ENCODE measurements at places on chromosomes 5 and 9.

- DNase-seq: peak; percentile 72
These were observed 11.7 kb upstream of the FCN2 start for GRCh38 chr9:134868751-134869553.

- DNase-seq: no peak
These were observed 258.9 kb upstream of the GAS1 start for GRCh38 chr9:87206064-87206661.

- no peak for DNase-seq
These were observed 571.2 kb upstream of the WWC1 start for GRCh38 chr5:167720259-167720658.

GRCh38 chr5:9046756-9047481 is 499.0 kb downstream of the SEMA5A start:
- no peak for DNase-seq

DNA sequence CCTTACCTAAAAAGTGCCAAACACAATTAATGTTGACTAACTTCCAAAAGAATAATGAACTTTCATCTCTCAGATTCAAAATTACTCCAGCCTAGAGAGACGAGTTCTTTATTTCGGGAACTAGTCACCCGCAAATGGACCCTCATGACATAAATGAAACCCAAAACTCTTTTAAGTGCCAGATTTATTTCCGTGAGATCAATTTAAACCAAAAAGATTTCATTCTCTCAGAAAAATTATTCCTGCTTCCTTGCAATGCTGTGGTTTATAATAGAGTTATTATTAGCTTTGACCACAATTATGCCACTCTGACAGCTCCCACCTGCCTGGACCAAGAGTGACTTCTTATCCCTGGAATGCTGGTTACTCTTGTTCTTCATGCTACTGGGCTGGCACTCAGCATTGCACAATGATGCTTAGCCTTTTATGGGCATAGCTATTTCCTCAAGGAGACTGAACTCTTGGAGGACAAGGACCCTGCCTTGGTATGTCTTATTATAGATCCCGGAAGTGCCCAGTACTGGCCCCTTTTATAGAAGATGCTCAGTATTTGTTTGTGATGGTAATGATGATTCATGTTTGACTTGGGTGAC is 183.5 kb downstream of the SNX18 start:
- DNase-seq: no peak

DNA sequence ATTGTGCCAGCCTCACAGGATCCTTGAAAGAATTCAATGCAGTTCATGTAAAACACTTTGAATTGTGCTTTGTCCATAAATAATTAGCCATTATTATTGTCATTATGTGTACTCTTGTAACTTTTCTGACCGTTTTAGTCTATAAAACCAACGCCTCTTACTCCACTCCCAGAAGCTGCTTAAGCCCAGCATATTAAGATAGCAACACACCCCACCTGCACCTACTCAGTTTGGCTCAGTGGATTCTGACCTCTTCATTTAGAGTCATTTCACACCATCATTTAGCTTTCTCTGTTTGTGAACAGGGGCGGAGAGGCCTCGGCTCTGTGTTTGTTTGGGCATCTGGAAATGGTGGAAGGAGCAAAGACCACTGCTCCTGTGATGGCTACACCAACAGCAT is 205.1 kb downstream of the PCSK5 start:
- DNase-seq: no peak

GRCh38 chr5:156588306-156588705 is 261.3 kb downstream of the SGCD start:
- DNase-seq: no peak

- DNase-seq: no peak
These were observed 253.1 kb downstream of the TLR4 start for GRCh38 chr9:117957267-117957666.

DNA sequence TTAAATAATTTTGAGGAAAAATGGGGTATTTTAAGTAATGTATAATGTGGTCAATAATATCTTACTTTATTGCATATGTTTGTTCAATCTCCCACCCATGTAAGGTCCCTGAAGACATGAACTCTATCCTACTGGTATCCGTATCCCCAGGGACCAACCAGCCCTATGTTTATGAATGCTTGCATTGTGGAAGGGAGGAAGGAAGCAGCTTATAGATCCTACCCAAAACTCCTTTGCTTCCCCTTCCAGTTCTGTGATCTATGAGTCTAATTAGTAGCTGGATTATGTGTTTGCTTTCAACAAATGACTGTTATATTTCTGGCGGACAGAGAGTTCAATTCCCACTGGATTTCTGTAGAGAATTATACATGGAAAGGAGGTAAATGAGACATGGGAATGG is 45.6 kb downstream of the CNTRL start:
- no peak for DNase-seq

- peak; percentile 74 for DNase-seq
These were observed 3.4 kb downstream of the PDLIM4 start for GRCh38 chr5:132260714-132261551.

- no peak for DNase-seq
These were observed 95.0 kb downstream of the OSTF1 start for GRCh38 chr9:75183306-75183705.

- no peak for DNase-seq
These were observed 57.5 kb upstream of the EPB41L4B start for GRCh38 chr9:109378316-109378715.

DNA sequence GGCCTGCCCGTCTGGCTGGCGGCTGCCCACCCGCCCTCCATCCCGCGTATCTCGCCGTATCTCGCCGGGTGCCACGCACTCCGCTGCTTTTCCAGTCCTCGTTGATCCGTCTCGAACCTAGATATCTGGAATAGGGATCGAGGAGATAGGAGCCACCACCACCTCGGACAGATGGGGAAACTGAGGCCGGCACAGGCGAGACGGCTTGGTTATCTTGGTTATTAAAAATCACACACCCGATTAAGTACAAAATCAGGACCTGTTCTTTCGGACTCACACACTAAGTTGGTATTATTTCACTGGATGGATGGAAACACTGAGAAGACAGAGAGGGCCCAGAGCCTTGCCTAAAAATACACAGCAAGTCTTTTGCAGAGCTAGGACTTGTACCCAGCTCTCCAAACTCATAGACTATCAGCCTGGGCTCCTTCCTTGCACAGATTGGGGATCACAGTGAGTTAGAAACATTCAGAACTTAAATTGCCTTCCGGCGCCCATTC is 678 bp downstream of the SLC26A2 start:
- DNase-seq: no peak

- no peak for DNase-seq
These were observed 9.5 kb downstream of the OTP start for GRCh38 chr5:77628840-77629508.

GRCh38 chr5:61737301-61737963 is 405.4 kb downstream of the ZSWIM6 start:
- no peak for DNase-seq

- no peak for DNase-seq
These were observed 34.4 kb downstream of the NSUN2 start for GRCh38 chr5:6598351-6598900.

- DNase-seq: no peak
These were observed 38.0 kb upstream of the CCDC152 start for GRCh38 chr5:42718591-42718990.

DNA sequence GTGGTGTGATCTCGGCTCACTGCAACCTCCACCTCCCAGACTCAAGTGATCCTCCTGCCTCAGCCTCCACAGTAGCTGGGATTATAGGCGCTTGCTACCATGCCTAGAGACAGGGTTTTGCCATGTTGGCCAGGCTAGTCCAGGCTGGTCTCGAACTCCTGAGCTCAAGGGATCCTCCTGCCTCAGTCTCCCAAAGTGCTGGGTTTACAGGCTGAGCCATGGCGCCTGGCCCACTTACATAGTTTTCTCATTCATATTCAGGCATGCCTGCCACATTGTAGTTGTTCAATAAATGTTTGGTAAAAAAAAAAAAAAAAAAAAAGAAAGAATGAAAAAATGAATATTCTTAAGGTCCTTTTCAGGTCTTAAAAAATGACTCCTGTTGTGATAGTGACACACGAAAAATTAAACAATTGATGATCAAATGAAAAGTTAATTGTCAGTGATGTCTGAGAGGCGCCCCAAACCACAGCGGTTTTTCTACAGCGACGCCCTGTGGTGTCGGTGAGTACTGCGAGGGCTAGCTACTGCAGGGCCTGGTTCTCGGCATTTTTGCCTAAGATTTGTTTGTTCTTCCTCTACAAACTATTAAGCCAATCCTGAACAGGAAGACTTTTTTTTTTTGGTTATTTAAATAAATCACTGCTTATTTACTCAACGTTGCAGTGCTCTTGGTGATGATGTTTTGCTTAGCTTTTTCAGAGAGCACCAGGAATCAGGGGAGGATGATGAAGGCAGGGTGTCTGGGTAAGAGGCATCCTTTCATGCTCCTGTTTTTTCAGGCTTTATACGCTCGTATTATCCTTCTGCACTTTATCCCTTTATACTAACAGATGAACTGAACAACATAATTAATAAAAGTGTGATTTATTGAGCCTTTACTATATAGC is 67.0 kb upstream of the DPYSL3 start:
- DNase-seq: no peak

DNA sequence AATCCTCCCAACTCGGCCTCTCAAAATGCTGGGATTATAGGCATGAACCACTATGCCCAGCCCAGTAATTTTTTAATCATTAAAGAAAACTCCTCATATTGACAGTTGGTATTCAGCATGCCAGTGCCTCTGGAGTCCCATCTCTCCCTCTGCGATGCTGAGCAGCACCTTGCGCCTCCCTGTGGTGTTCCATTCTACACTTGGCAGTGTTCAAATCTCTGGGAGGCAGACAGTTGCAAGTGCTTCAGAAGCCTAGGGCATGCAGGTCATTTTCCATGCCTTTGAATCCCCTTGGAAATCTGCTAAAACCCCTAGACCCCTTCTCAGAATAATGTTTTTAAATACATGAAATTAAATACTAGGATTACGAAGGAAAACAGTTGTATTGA is 41.3 kb downstream of the GARNL3 start:
- DNase-seq: no peak

GRCh38 chr9:31137176-31138160 is 1247.0 kb upstream of the ACO1 start:
- DNase-seq: no peak

DNA sequence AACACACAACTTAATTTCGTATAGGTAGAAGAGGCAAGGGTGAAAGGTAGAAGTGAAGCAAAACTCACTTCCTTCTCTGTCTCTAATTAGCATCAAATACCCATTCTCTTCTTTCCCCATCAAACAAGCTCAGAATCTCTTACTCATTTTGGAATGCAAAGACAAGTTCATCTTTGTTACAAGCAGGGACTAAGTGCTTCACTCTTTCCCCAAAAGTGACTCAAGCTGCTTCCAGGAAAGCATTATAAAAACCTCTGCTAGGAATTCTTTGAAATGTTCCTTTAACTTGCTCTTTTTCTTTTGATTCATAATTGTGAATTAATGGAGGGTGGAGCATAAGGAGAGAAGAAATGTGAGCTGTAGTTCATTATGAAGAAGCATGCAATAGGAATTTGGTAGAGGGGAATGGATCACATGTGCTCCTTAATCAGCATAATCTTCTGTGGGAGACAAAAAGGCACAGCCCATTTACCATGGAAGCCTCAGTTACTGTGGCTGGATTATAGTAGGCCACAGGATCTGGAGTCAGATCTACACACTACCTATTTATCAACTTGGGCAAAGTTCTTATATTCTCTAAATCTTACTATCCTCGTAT is 109.5 kb upstream of the DPYSL3 start:
- no peak for DNase-seq

DNA sequence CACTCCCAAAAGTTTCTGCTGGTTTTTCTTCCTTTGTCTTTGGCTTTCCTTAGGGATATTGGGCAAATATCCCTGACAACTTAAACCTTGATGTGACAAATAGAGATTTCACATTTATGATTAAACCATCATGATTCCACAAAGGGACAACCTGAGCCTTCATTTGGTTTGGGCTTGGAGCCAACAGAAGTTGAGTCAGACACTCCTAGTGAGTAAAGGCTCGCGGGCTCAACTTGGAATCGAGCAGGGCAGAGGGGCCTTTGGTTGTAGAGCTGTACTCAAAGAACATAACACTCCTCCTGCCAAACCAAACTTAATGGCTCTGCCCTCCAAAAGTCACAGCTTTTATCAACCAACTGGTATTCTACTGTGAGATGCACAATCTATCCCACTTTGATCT is 290.2 kb upstream of the MAP3K1 start:
- no peak for DNase-seq

DNA sequence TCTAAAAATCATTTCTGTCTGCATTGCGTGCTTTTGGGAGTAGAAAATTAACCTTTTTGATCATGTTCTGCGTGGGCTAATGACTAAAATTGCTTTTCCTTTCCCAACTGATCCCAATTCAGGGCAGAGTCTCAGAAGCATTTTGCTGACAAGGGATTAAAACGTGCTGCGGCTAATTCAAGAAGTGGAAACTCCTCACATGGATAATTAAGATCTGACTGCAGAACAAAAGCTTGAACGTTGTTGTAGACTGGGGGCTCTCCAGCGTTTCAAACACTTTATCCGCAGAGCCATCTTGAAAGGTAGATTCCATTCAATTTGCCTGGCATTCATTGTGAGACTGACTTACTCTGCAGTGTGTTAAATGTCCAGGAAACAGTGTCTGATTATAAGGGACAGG is 485.3 kb upstream of the DMAC1 start:
- DNase-seq: no peak

- peak; percentile 52 for DNase-seq
These were observed 68.7 kb upstream of the FSTL4 start for GRCh38 chr5:133680830-133681565.

DNA sequence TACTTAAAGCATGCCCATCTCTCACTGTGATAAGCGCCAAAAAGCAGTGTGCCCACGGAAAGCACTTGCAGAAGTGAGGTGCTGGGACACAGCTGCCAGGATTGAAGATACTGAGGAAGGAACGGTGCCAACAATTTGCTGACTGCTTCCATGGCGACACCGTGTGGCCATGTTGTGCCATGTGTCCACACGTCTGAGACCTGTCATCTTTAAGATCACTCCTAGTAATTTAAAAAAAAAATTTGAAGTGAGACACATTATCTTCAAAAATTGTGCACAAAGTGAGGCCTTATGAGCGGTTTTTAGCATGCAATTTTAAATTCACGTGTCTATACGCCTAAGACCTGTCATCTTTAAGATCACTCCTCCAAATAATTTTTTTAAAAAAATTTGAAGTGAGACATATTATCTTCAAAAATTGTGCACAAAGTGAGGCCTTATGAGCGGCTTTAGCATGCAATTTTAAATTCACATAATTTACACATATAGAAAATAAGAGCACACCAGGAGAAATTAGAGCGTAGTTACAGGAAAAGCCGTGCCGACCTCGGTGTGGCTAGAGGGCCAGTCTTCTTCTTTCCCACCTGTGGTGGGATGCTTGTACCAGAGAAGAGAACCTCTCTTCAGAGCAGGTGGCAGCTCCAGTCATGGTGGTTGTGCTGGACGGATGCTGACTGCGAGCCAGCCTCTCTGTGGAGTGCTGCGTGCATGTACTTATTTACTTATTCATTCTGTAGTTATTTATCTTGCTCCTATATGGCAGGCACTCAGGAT is 21.4 kb upstream of the FLT4 start:
- no peak for DNase-seq

Data from suprapubic skin (tissue), 4 donors.